Activated CD4-positive, alpha-beta T cell treated with anti-CD3 and anti-CD28 coated beads, Interleukin-2, amount 50 U/mL, for 24 hours (primary cell): ENCODE measurements at places on chromosomes 4 and X.

- no peak for DNase-seq
Measured at GRCh38 chr4:144583658-144584057, 62.3 kb upstream of the HHIP start.

DNA sequence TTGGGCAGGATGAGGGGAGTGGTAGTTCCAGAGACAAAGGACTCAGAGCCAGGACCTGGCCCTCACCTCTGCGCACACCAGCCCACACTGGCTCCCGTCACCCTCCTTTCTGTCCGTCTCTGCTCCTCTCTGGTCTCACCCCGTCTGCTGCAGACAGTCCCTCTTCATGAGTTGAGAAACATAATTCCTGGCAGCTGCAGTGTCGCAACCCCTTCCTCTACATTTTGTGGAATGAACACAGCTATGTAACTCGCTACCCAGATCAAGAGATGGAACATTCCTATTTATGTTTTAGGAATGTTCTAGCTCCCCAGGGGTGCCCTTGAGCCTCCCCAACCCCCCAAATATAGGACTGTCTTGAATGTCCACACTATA, 59.3 kb downstream of the SHROOM2 start:
- no peak for DNase-seq

DNA sequence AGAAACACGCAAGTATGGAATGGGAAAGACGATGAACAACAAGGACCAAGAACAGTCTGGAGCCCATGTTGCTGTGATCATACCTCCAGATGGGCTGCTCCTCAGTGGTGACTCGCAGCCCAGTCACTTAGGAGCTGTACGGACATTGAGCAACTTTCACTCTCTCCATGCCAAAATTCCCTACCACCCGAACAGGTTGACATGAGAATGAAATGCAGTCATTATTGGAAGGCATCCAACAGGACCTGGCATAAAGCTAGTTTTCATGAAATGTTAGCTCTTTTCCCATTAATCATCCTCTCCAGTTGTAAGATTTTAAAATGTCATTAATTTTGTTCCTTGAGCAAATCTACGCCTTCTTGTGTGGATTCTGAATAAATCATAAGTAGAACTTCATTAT, 82.7 kb upstream of the GPM6B start:
- DNase-seq, result no peak

DNA sequence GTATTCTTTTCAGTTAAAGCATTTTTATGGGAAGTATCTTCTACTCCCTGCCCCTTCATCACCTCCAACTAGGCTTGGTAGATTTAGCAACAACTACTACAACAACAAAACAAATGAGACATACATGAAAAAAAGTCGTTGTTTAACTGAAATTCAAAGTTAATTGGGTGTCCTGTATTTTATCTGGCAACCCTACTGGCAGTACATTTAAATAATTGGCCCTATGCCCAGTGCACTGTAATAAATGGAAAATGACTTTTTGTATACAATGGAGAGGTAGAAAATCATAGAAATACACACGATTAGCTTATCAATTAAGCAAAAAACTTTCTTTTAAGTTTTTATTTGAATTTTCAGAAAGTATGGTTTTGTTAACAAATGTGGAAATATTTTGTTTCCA, 21.4 kb upstream of the CLGN start:
- DNase-seq, result no peak

- no peak for DNase-seq
Measured at GRCh38 chr4:14874990-14875389, 127.3 kb upstream of the CPEB2 start.
